Endothelial cell (in vitro differentiated cells): ENCODE measurements at places on chromosomes 6 and 20. TPM values are rescaled to one million over a fixed set of nuclear protein-coding genes. Genes with fewer than 3 reads are reported as not detected.
A peak's percentile ranks its signal among the peaks of the same experiment; 100 is the strongest.

- H3K4me1 ChIP-seq: peaks cover 5% of the 10 kb centered on the region
- peak; percentile 54 for DNase-seq
- H3K4me3 ChIP-seq: no peak within 1 kb of the TSS
- H3K27ac ChIP-seq: no peak within 1 kb of the TSS
Measured at GRCh38 chr20:62367136-62367632, at the start of gene LAMA5. LAMA5 (minus strand) TSS chr20:62367312; CDS start chr20:62367245, 67 bp downstream.

DNA sequence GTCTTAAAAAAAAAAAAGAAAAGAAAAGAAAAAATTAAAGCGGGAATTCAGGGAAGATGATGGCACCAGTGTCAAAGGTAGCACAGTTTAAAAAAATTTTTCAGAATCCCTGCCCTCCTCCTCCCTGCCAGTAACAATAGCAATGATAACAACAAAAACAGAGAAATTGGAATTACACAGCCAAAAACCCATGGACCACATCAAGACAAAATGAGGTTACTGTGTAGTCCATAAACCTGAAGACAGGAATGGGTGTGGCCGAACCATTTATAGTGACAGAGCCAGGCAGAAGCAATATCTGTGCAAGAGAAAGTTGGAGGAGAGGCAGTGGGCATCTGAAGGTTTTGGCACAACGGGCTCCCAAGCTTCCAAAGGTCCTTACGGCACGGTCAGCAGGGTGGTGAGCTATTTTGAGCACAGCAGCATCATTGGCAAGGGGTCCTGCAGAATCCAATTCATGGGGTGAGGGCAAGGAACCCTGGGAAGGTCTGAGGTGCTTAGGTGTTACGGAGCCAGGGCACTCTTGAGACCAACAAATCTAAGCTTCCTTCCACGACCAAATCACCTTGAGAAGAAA lies 202.3 kb downstream of the GMPR start:
- H3K4me3 ChIP-seq: no peak overlapping the region
- no peak overlapping the region for H3K27ac ChIP-seq
- no peaks in the 10 kb centered on the region for H3K36me3 ChIP-seq
- peaks cover 2% of the 10 kb centered on the region for H3K27me3 ChIP-seq
- no peaks in the 10 kb centered on the region for H3K4me1 ChIP-seq

- H3K4me3 ChIP-seq: no peak overlapping the region
- no peak overlapping the region for H3K27ac ChIP-seq
- peaks cover 18% of the 10 kb centered on the region for H3K4me1 ChIP-seq
- DNase-seq: no peak
Measured at GRCh38 chr6:166645896-166646295, 18.8 kb upstream of the RPS6KA2 start.

GRCh38 chr6:155155787-155156447 lies 107.9 kb upstream of the CLDN20 start:
- H3K27ac ChIP-seq: no peak overlapping the region
- H3K36me3 ChIP-seq: peaks cover 10% of the 10 kb centered on the region
- H3K4me3 ChIP-seq: no peak overlapping the region
- H3K4me1 ChIP-seq: peaks cover 15% of the 10 kb centered on the region
- no peak for DNase-seq
- H3K27me3 ChIP-seq: peaks cover 7% of the 10 kb centered on the region

DNA sequence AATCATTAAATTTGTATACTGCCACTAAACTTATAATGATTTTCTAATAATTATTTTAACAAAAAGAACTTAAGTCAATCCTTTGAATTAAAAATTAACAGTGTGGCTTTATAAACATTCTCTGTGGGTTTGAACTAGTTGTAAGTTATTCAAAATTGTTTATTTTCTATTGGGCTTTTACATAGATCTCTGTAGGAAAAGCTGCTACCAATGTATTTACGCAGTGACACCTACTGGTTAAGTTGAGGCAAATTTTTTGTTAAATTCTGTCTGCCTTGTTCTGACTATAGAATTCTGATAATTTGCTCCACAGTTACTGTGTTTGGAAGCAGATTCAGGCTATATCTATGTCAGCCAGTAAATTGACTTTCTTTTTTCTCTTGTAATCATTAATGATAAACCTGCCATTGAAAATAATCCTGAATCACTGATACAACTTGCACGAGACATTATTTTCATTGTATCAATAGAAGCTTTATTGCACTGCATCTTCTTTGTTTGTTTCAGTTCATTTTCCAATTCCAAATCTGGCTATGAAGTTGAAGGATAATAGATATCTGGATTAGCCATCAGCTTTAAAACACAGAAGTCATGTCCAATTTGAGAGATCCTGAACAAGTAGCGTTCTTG lies 66.0 kb upstream of the UTRN start:
- H3K36me3 ChIP-seq: peaks cover 10% of the 10 kb centered on the region
- no peak overlapping the region for H3K27ac ChIP-seq
- DNase-seq: no peak
- no peak overlapping the region for H3K4me3 ChIP-seq
- peaks cover 24% of the 10 kb centered on the region for H3K27me3 ChIP-seq

GRCh38 chr20:58457083-58457695 lies 58.0 kb downstream of the APCDD1L start:
- peaks cover 2% of the 10 kb centered on the region for H3K4me1 ChIP-seq
- DNase-seq: no peak
- no peak overlapping the region for H3K4me3 ChIP-seq
- H3K36me3 ChIP-seq: peaks cover 4% of the 10 kb centered on the region
- no peak overlapping the region for H3K27ac ChIP-seq

The RIMS1 gene
- total RNA-seq: 1.8 TPM

The TRIM31 gene
- total RNA-seq: not detected

The SLCO4A1 gene
- 1.4 TPM for total RNA-seq

The COX4I2 gene
- total RNA-seq: not detected

The BHLHE23 gene
- total RNA-seq: not detected

The LTB gene
- not detected for total RNA-seq
